Stimulated activated CD4-positive, alpha-beta T cell treated with anti-CD3 and anti-CD28 coated beads, Interleukin-1b, Interleukin-23, amount 100 ng/mL, for 1 hour (primary cell): ENCODE measurements at places on chromosomes 7 and 10.

DNA sequence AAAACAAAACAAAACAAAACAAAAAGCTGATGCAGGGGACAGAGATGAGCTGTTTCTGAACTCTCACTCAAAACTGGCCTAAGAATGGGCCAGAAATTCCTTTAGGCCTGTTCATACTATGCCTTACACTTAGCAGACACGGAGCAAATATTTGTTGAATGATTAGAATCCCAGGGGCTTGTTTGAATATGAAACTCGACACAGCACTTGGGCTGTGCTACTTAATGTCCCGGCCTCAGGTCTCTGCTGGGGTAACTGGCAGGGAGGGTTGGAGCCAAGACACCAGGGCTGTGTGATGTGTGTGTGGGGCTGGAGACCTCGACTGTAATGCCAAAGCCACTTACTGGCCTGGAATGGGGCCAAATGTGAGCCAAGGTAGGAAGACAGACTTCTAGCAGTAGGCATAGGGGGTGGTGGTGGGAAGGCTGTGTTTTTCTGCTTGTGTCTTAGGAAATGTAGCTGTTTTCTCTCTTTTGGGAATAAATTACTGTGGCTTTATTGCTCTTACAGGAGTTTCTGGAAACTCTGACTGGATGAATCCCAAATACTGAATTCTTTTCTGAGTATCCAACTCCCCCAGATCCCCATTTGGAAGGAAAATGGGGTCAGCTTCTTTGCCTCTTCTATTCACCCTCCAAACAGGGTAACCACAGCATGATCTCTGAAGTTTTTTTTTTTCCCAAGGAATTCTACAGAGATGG lies 66.7 kb downstream of the EMX2 start:
- DNase-seq = no peak

DNA sequence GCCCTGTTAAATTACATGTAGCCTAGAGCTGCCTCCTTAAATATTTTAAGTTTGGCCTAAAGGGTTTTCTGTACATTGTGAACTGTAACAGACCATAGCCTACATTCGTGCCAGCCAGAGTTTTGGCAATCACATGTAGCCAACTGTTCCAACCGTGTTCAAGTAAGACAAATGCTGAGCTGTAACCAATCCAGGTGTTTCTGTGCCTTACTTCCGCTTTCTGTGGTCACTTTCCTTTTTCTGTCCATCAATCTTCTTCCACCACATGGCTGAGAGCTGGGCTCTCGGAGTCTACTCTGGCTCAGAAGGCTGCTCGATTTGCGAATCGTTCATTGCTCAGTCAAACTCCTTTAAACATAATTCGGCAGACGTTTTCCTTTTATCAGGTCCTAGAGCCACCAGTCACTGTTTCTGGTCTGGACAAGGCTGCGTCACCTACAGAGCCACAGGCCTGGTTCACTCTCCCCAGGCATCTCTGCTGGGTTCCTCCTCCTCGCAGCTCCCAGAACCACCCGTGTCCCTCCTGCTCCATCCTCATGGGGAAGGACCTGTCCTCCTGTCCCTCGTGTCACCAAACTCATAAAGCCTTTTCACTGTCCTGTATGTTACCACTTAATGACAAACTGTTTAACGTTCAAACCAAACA lies 158.0 kb upstream of the RHEB start:
- DNase-seq = no peak

DNA sequence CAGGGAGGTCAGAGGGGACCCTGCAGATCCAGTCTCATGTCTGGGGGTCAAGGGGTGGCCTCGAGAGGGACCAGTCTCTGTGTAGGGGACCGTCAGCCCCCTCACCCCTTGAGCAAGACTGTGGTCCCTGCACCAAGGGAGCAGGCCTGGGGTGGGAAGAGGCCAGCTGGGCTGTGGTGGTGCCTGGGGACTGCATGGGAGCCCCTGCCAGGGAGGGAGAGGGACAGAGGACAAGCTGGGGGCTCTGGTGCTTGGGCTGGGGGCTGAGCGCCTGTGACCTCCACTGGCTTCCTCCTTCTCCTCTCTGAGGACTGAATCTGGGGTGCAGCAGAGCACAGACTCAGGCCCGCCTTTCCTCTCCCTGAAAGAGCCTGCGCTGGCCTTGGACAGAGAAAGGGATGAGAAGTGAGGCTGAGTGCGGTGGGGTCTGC lies 771 bp upstream of the PILRB start:
- no peak for DNase-seq

DNA sequence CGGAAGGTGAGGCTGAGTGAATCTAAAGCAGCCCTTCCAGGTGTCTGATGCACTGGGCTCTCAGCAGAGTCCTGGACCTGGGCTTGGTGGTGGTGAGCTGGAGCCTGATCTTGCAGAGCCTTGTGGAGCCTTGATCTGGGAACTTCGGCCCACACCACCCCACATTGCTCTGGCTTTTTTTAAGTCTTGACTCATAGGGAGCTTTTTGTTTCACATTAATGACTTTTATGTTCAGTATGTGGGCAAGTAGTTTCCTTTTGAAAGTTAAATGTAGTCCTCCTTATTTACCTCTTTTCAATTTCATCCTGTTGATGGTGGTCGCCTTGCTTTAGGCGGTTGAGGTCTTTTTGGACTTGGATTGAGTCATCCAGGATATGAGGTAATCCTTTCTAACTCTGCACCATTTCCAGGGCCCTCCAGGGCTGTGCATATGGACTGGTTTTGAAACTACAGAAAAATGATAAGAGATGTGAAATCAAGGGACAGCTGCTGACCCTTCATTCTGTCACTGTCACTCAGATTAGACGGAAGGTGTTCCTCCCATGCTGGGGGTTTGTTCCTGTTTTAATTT lies 2.9 kb upstream of the NRAP start:
- no peak for DNase-seq

- no peak for DNase-seq
Observed at GRCh38 chr7:617614-618538, 98.2 kb upstream of the PDGFA start.

GRCh38 chr7:107017965-107018719 lies 26.4 kb upstream of the PRKAR2B start:
- no peak for DNase-seq

- DNase-seq = no peak
Observed at GRCh38 chr10:121007264-121007663, 156.1 kb downstream of the WDR11 start.

DNA sequence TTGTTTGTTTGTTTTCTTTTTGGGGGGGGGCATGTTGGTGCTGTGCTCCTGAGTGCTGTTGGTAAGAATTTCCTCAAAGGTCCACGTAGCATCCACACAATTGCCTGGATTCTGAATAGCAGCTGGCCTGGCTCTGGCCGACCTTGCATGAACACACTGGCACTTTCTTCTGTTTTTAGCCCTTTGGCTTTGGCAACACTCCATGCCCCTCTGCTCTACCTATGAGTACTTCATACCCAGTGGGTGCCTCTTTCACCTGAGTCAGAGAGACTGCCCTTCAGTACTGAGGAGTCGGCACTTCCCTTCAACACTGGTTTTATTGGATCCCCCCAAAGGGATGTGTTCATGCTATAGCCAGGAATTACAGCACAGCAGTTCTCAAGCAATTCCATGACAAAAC lies 7.2 kb upstream of the NPVF start:
- DNase-seq = no peak

DNA sequence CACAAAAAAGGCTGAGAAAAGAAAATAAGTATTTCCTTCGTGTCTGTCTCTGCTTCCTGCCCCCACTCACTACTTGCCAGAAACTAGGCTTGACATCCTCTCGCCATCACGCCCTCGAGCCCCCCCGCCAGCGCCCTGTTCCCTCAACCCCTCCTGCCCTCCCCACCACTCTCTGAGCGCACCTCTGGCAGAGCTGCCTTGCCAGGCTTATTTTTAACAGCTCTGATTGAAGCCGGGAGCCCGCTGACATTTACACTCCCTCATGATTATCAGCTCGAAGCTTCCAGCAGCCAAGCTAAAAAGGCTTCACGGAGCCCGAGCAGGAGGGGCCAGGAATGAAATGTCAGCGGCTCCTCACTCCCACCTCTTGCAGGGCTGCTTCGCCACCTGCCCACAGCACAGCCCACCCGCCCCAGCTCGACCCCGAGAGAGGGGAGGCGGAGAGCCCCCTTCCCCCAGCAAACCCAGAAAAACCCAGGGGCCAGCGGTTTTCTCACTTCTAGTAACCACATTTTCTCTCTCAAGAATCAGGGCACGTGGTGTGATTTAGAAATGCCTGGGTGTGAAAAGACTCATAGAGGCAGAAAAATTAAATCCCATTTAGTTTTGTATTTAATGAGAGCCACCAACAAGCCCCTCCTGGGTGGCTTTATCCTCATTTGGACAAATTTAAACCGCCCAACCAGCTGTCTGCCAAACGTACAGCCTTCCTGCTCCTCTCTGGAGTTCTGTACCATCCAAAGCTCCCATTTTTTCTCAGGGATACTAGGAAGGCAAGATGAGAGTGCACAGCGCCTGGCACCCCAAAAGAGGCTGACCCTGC lies 89.3 kb downstream of the SLIT1 start:
- no peak for DNase-seq

GRCh38 chr7:55024776-55025175 lies 6.0 kb downstream of the EGFR start:
- DNase-seq = no peak

DNA sequence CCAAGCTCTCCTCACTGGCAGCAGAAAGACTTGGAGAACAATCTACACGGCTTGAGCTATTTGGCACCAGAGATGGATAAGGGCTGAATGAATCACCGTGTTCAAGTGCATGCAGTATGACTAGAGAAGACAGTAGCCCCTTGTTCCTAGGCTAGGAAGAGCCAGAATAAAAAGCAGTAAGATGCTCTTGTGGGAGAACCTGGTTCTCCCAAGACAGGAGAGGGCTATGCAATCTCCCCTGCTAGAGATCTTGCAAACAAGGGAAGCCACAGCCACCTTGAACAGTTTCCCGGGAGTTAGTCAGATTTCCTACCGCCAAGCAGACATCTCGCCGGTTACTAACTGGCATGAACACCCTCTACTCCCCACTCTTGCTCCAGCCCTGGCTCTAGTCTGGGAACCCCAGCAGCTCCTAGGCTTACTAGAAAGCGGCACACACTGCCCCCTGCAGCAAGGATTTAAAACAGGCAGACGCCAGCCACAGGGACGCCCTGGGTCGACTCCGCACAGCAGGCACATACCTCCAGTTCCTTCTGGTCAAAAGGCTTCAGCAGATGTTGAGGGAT lies 107.3 kb downstream of the SMURF1 start:
- DNase-seq = no peak

GRCh38 chr10:48791267-48791928 lies 106.7 kb downstream of the WDFY4 start:
- no peak for DNase-seq

GRCh38 chr7:102095321-102096011 lies 191.2 kb upstream of the SH2B2 start:
- no peak for DNase-seq

- DNase-seq = no peak
Observed at GRCh38 chr7:84729284-84729683, 457.6 kb downstream of the SEMA3D start.

DNA sequence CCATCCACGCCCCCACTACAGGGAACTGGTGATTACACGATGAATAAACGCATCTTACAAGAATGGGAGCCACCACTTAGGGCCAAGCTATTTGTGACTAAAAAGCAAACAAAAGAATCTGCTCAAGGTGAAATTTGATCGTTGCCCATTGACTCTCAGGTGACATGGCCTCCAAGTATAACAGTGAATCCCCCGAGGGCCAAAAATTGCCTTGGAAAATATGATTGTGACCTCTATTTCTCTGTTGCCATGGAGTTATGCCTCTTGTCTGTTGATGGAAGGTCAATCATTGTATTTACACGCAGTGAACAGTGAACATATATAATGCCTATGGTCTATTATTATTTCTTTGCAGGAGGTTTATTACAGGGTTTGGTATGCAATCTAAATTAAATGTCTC lies 282.3 kb downstream of the KLF6 start:
- no peak for DNase-seq

GRCh38 chr7:134495546-134495945 lies 31.8 kb upstream of the AKR1B10 start:
- no peak for DNase-seq

DNA sequence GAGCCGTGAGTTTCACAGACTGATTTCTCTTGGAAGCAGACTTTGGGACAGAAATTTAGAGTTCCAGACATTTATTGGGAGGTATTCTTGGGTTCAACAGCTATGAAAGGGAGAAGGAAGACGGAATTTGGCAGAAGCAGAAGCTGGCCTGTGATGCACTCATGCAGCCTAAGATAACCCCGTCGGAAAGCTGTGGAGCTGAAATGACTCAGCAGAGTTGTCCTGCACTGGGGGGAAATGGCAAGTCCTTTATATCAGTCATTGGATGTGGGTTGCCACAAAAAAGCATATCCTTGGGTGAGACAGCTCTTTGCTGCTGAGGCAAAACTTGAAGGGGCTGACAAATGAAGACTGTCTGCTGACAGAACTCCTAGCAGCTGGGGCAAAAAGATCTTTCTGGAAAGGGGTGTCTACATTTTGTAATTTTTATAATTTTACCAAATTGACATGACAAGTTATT lies 11.5 kb upstream of the MICU1 start:
- no peak for DNase-seq

DNA sequence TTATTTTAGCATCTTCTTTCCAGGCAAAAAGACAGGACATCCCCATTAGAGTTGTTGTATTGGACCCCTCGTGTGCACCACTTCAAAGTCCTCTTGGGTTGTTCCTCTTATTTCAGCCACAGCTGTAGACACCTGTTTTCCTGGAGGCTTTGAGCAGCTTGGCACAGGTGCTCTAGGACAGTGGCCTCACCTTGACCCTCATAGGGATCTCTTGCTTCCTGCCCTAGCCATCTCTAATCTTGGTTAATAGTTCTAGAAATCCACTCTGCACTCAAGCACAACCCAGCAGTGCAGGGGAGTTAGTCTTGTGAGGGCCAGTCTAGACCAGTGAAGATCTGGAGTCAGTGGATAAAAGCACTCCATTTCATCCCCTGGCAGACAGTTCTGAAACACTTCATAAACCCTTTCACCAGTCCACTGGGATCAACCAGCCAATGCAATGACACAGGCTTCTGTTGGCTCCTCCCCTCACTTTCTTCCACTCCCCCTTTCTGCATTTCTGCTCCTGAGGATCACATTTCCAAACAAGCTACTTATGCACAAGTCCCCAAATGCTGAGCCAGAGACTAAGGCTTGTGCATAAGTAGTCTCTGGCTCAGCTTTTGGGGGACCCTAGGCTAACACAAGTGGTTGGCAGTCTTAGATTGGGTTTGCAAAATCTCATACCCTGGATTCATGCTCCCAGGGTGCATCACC lies 131.5 kb upstream of the LAMB4 start:
- DNase-seq = no peak

DNA sequence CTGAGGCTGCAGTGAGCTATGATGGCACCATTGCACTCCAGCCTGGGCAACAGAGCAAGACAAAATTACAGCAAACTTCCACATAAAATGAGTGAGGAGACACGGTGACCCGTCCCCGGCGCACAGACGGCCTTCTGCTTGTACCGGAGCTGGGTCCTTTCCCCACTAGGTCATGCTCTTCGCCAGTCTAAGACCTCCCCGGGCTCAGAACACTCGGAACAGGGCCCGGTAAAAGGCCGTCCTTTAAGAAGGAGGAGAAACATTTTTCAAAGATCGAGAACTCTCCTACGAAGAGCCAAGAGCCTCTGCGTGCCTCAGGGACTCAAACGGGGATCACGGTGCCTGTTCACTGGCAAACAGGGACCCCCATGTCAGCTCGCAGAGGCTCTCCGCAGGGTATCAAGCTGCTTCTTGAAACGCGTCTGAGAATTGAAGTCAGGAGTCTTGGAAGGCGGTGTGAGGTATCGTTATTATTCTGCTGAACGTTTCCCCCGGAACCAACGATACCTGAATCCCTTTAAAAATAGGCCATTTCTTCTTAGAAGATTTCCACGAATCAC lies 9.0 kb downstream of the CARD11 start:
- DNase-seq = no peak
